ENCODE measurements at places on chromosomes 16 and 17. TPM values are rescaled to one million over a fixed set of nuclear protein-coding genes. Genes with fewer than 3 reads are reported as not detected.

GRCh38 chr17:26809033-26809432 lies 484.9 kb upstream of the WSB1 start:
- no peak overlapping the region for H3K27ac ChIP-seq
- no peak for DNase-seq
- no peaks in the 10 kb centered on the region for H3K36me3 ChIP-seq
- no peak overlapping the region for H3K4me3 ChIP-seq
- no peaks in the 10 kb centered on the region for H3K27me3 ChIP-seq
- no peaks in the 10 kb centered on the region for H3K4me1 ChIP-seq

Gene CTRL
- total RNA-seq = 6.0 TPM

DNA sequence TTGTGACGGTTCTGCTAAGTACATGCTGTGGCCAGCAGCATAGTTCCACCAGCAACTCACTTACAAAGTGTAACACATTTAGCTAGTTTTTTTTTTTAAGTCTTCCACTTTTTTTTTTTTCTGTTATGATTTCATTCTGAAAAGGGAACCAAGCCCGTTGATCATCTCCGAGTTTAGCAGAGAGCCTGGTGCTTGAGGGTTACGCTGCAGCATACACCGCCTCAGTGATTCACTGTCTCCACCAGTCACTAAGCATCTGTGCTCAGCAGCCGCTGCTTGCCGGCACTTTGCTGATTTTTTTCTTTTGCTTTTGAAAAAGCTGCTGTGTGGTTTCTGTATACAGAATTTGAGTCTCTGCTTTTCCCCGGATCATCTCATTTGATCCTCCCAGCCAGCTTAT lies 194.5 kb upstream of the CDH13 start:
- no peak for DNase-seq
- no peaks in the 10 kb centered on the region for H3K4me1 ChIP-seq
- H3K36me3 ChIP-seq = no peaks in the 10 kb centered on the region
- H3K27me3 ChIP-seq = peaks cover 2% of the 10 kb centered on the region
- H3K27ac ChIP-seq = no peak overlapping the region
- H3K4me3 ChIP-seq = no peak overlapping the region

DNA sequence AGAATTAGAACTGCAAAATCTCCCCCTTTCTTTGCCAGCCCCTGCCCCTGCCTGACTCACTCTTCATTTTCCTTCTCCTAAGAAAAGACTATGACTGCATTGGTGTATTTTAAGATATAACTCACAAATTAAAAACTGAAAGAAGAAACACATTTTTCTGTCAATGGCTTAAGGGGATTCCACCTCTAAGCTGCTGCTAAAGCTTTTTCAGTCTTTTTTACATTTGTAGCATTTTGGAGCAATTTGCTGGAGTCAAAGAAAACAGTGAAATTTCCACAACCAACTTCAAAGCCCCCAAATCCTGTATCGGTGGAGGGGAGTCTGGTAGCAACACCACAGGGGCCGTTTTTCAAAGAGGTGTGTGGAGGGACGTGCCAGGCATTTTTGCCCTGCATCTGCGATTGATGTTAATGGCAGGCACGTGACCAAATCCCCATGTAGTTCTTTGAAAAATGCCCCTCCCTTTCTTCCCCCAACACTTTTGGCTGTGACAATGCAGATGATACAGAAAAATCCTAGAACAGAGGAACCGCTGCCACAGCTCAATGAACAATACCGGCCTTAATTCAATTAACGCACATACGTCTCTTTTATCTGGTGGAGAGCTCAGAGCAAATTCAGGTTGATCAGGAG lies 28.5 kb downstream of the MAF start:
- H3K4me1 ChIP-seq = peaks cover 4% of the 10 kb centered on the region
- DNase-seq = no peak
- H3K36me3 ChIP-seq = no peaks in the 10 kb centered on the region

Gene TEN1
- total RNA-seq = 9.7 TPM

Gene SPATA32
- 0.28 TPM for total RNA-seq

Gene FA2H
- total RNA-seq = not detected

DNA sequence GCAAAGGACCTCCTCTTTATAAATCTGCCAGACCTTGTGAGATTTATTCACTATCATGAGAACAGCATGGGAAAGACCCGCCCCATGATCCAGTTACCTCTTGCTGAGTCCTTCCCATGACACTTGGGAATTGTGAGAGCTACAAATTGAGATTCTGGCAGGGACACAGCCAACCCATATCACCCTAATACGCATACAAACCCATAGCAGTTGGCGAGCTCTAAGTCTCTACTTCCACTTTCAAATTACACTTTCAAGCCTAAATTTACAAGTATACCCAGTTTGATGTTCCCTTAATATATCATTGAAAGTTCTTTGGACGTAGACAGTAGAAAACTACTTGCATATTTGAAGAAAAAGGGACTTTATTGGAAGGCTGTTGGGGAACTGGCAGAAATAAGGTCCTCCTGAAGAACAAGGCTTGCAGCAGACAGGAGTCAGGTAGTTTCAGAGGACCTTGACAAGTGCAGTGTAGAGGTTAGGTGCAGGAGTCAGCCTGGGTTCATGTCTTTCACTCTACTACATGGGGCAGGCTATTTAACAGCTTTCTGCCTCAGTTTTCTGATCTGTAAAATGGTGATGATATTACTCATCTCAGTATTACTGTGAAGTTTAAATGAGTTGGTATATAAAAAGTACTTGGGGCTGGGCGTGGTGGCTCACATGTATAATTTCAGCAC lies 107.9 kb upstream of the EEF2KMT start:
- no peaks in the 10 kb centered on the region for H3K4me1 ChIP-seq
- H3K4me3 ChIP-seq = no peak overlapping the region
- H3K36me3 ChIP-seq = no peaks in the 10 kb centered on the region
- H3K27me3 ChIP-seq = no peaks in the 10 kb centered on the region
- no peak overlapping the region for H3K27ac ChIP-seq

- H3K27me3 ChIP-seq = no peaks in the 10 kb centered on the region
- DNase-seq = no peak
- no peak overlapping the region for H3K27ac ChIP-seq
- no peak overlapping the region for H3K4me3 ChIP-seq
- peaks cover 74% of the 10 kb centered on the region for H3K36me3 ChIP-seq
- peaks cover 16% of the 10 kb centered on the region for H3K4me1 ChIP-seq
Measured at GRCh38 chr17:42841975-42842685, 2.2 kb upstream of the AOC2 start.

- no peaks in the 10 kb centered on the region for H3K27me3 ChIP-seq
- H3K36me3 ChIP-seq = no peaks in the 10 kb centered on the region
- no peak overlapping the region for H3K4me3 ChIP-seq
- no peaks in the 10 kb centered on the region for H3K4me1 ChIP-seq
- no peak overlapping the region for H3K27ac ChIP-seq
Measured at GRCh38 chr16:61891460-61891859, 144.8 kb downstream of the CDH8 start.

DNA sequence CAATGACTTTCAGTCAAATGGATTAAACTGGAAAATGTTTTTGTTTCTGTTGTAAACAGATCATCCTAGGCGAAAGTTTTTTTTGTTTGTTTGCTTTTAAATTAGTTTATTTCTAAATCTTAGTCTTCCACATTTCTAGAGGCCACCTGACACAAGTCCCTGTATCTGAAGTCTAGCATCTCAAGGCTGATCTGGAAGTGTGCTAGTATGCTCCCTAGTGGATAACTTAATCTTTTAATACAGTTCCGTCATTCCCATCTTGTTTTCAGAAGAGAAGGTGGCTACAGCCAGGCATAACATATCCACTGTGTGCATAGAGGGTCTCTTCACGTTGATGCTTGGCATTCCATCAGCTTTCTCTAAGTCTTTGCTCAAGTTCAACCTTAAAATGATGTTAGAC lies 7.6 kb downstream of the IFT20 start:
- peaks cover 20% of the 10 kb centered on the region for H3K4me1 ChIP-seq
- no peak for DNase-seq
- peaks cover 35% of the 10 kb centered on the region for H3K36me3 ChIP-seq
- H3K27ac ChIP-seq = no peak overlapping the region

- H3K4me1 ChIP-seq = no peaks in the 10 kb centered on the region
- peaks cover 10% of the 10 kb centered on the region for H3K36me3 ChIP-seq
- H3K27ac ChIP-seq = no peak overlapping the region
- no peak for DNase-seq
Measured at GRCh38 chr17:80236911-80237310, 16.7 kb downstream of the SLC26A11 start.

DNA sequence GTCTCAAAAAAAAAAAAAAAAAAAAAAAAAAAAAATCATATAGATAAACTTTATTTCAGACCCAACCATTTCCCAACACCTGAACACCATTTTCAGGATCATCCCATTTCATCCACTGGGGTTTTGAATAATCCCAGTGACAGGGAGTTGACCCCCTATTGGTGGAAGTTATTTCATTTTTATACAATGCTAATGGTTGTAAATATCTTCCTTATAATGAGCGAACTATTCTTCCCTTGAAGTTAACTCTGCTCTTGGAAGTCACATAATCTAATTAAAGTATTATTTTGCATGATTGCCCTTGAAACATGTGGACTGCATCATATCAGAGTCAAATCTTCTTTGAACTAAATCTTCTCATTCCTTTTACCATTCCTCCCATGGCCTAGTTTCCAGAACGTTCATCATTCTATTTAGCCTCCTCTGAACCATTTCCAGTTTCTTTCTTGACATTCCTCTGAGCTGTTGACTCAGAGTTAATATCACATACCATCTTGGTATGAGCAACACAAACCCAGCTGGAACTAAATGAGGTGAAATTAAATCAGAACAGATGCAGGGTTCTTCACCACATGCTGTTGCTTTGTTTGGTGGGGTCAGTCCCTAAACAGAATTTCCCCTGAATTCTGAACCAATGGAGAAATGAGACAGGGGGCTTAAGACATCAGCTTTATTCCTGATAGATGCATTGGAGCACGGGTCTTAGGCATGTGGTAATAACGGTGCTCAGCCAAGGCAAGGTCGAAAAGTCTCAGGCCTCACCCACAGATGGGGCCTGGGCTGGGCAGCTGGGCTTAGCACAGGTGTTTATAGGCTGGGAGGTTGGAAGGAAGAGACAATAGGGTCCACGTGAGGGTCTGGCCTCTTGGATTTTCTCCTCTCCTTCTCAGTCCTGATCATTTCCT lies 8.9 kb downstream of the HSD17B2 start:
- H3K27ac ChIP-seq = no peak overlapping the region
- no peaks in the 10 kb centered on the region for H3K36me3 ChIP-seq
- no peaks in the 10 kb centered on the region for H3K4me1 ChIP-seq
- H3K27me3 ChIP-seq = peaks cover 14% of the 10 kb centered on the region
- H3K4me3 ChIP-seq = no peak overlapping the region

GRCh38 chr17:73987845-73988509 lies 215.5 kb upstream of the RPL38 start:
- no peak for DNase-seq
- peaks cover 2% of the 10 kb centered on the region for H3K27me3 ChIP-seq
- H3K27ac ChIP-seq = no peak overlapping the region
- peaks cover 4% of the 10 kb centered on the region for H3K4me1 ChIP-seq

- no peaks in the 10 kb centered on the region for H3K27me3 ChIP-seq
- no peak for DNase-seq
- H3K27ac ChIP-seq = no peak overlapping the region
- no peaks in the 10 kb centered on the region for H3K4me1 ChIP-seq
- no peak overlapping the region for H3K4me3 ChIP-seq
- H3K36me3 ChIP-seq = no peaks in the 10 kb centered on the region
Measured at GRCh38 chr16:49343291-49343690, 30.3 kb upstream of the C16orf78 start.

- peaks cover 5% of the 10 kb centered on the region for H3K27me3 ChIP-seq
- no peak overlapping the region for H3K27ac ChIP-seq
- no peak overlapping the region for H3K4me3 ChIP-seq
- H3K36me3 ChIP-seq = no peaks in the 10 kb centered on the region
- DNase-seq = no peak
Measured at GRCh38 chr17:5669191-5669590, 84.9 kb upstream of the NLRP1 start.

GRCh38 chr17:80445726-80446110 lies 30.7 kb downstream of the NPTX1 start:
- H3K27ac ChIP-seq = no peak overlapping the region
- no peaks in the 10 kb centered on the region for H3K27me3 ChIP-seq
- no peak overlapping the region for H3K4me3 ChIP-seq
- H3K36me3 ChIP-seq = no peaks in the 10 kb centered on the region
- H3K4me1 ChIP-seq = no peaks in the 10 kb centered on the region

DNA sequence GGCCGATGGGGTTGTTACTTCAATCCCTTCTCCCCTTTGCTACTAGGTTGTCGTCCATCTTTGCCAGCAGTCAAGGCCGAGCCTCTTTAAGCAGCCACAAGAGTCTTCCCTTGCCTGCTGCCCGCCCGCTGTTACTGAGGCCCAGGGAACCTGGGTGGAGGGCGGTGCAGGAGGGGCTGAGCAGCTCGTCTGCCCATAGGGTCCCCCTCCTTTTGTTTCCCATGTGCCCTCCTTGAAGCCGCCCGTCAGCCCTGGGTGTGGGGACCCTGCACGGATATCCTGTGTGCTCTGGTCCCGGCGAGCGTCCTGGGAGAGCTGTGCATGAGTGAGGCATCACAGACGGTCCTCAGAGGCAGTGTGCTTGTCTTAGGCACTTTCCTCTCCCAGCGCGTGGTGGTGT lies 37.9 kb upstream of the CAPN15 start:
- no peak overlapping the region for H3K4me3 ChIP-seq
- H3K4me1 ChIP-seq = no peaks in the 10 kb centered on the region
- no peak overlapping the region for H3K27ac ChIP-seq
- DNase-seq = no peak
- peaks cover 2% of the 10 kb centered on the region for H3K36me3 ChIP-seq

Gene CYGB
- total RNA-seq = not detected

DNA sequence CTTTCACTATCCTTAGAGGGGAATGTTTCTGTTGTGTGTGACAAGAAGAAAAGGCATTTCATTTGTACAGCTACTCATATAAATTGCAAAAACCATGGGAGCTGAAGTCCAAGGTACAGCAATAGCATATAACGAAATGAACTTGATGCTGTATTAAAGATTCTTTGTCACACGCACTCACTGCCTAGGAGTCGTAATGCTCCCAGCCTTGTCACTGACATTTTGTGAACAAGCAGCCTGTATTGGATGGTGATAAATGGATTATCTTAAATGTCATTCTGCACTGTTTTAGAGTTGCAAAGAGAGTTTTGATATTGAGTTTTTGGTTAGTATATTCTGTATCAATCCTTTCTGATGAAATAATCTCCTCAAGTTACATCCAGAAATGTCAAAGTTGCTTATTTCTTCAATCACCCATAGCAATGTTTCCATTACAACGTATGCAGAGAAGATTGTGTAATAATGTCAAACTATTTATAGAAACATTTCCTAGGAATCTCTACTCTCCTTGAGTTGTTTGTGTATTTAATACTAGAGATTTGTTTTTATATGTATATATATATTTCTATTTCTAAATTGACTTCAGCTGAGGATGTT lies 270.6 kb downstream of the FTO start:
- no peak for DNase-seq
- H3K36me3 ChIP-seq = peaks cover 1% of the 10 kb centered on the region
- H3K4me3 ChIP-seq = no peak overlapping the region
- no peaks in the 10 kb centered on the region for H3K27me3 ChIP-seq
- H3K27ac ChIP-seq = no peak overlapping the region
- no peaks in the 10 kb centered on the region for H3K4me1 ChIP-seq

GRCh38 chr17:43143201-43143600 lies 18.0 kb upstream of the BRCA1 start:
- H3K36me3 ChIP-seq = no peaks in the 10 kb centered on the region
- H3K4me3 ChIP-seq = no peak overlapping the region
- H3K27ac ChIP-seq = no peak overlapping the region
- DNase-seq = no peak
- no peaks in the 10 kb centered on the region for H3K27me3 ChIP-seq

- H3K4me3 ChIP-seq = no peak overlapping the region
- no peaks in the 10 kb centered on the region for H3K27me3 ChIP-seq
- H3K36me3 ChIP-seq = no peaks in the 10 kb centered on the region
- peaks cover 6% of the 10 kb centered on the region for H3K4me1 ChIP-seq
- DNase-seq = no peak
Measured at GRCh38 chr16:70793851-70794502, 7.0 kb downstream of the VAC14 start.

Data from activated CD4-positive, alpha-beta T cell treated with anti-CD3 and anti-CD28 coated beads, Interleukin-2, amount 10 ng/mL, durations not matched to agents 24 days and 14 days (primary cell).